ENCODE measurements at places on chromosomes 6 and 20. TPM values are rescaled to one million over a fixed set of nuclear protein-coding genes. Genes with fewer than 3 reads are reported as not detected.

- H3K4me1 ChIP-seq, result no peaks in the 10 kb centered on the region
- no peak overlapping the region for H3K4me3 ChIP-seq
- no peaks in the 10 kb centered on the region for H3K27me3 ChIP-seq
- no peak overlapping the region for H3K27ac ChIP-seq
- no peaks in the 10 kb centered on the region for H3K36me3 ChIP-seq
- DNase-seq, result no peak
Observed at GRCh38 chr6:147990159-147990558, 352.5 kb upstream of the SASH1 start.

GRCh38 chr6:34232901-34233300 is 3.8 kb upstream of the HMGA1 start:
- H3K4me1 ChIP-seq, result peaks cover 18% of the 10 kb centered on the region
- no peaks in the 10 kb centered on the region for H3K36me3 ChIP-seq
- H3K27ac ChIP-seq, result no peak overlapping the region

GRCh38 chr6:32234934-32235333 is 11.1 kb upstream of the NOTCH4 start:
- H3K27ac ChIP-seq, result peak overlapping the region; percentile 79
- H3K4me1 ChIP-seq, result peaks cover 6% of the 10 kb centered on the region
- H3K36me3 ChIP-seq, result no peaks in the 10 kb centered on the region
- H3K4me3 ChIP-seq, result no peak overlapping the region

DNA sequence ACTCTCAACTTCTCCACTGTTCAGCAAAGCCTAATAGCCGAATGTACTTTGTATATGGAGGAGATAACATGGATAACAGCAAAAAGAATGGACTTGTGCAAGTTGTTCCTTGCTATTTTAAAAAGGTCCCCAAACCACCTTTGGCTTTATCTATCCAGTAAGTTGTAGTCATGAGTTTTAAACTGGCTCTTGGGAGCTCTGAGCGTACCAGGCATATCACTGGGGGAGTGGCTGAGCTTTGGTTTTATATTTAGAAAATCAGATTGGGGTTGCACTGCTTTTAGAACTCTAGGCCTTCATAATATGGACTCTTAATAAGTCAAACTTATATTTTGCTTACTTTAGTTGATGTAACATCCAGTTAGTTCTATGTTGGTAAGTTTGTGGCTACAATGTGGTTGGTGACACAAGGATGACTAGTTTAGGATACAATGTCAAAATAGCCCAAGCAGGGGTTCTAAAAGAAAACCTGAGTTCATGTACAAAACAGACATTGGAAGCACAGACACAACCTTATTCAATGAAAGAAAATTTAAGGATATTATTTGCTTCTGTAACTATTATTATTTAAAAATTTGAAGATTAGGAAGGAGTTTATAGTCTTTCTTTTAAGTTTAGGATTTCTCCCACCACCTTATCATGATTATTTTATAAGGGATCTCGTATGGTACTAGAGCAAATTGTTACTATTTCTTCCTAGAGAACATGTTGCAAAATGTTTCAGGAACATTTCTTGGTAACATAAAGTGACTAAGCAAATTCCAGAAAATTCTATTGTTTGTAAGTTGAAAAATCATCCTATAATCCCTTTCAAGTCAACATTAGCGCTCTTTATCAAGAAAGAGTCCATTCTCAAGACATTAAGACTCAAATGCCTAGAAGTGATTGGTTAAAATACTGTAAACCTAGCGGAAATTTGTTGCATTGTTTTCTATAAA is 165.8 kb upstream of the SUPT3H start:
- peaks cover 22% of the 10 kb centered on the region for H3K4me1 ChIP-seq
- no peaks in the 10 kb centered on the region for H3K27me3 ChIP-seq
- DNase-seq, result no peak
- H3K36me3 ChIP-seq, result no peaks in the 10 kb centered on the region

TMEM244 gene
- total RNA-seq, result not detected

DNA sequence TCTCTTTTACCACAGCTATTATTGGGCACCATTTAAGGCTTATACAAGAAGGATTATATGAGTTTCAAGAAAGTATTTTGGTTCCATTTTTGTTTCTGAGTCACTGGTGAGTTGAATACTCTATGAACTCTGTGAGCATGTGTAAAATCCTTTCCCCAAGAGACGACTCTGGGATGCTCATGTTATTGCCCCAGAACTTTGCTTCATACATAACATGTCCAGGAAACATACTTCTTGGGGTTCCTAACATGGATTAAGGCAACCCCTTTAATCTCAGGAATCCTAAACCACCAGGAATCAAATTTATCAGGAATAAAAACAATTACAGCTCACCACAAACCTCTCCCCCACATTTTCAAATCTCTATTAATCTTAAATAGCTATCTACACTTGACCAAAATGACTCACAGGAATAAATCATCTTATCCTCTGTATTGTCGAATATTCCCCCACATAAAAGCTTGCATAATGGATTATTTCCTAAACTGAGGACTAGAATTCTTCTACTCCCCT is 117.5 kb upstream of the COL21A1 start:
- H3K4me1 ChIP-seq, result peaks cover 51% of the 10 kb centered on the region
- H3K4me3 ChIP-seq, result no peak overlapping the region
- no peaks in the 10 kb centered on the region for H3K36me3 ChIP-seq

DNA sequence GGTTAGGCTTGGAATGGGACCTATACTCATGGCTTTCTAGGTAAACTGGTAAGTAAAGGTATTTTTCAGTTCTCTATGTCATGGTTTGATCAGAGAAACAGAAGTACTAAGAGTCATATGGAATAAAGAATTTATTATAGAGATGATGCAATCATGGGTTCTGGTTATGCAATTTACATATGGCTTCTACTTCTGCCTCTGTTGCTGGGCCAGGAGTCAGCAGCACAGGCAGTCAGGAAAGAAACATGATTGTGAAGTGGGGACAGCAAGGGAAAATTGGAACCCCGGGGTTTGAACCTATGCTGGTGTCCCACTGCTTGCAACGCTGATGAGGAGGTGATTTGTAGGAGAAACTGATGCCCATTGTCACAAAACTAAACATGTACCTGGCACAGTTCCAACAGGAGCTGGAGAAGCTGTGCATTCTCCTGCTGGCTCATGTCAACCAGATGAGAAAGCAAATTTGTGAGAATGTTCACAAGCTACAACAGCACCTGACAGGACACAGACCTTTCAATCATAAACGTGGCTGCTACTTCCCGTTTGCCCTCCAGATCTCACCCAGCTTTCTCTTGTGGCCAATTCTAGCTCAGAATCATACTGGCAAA is 887.1 kb downstream of the TFAP2A start:
- H3K36me3 ChIP-seq, result no peaks in the 10 kb centered on the region
- no peaks in the 10 kb centered on the region for H3K4me1 ChIP-seq
- DNase-seq, result no peak
- H3K4me3 ChIP-seq, result no peak overlapping the region
- H3K27ac ChIP-seq, result no peak overlapping the region
- no peaks in the 10 kb centered on the region for H3K27me3 ChIP-seq

NSFL1C gene
- 56.6 TPM for total RNA-seq

GRCh38 chr20:1786486-1786885 is 108.7 kb upstream of the SIRPA start:
- peaks cover 82% of the 10 kb centered on the region for H3K27me3 ChIP-seq
- H3K27ac ChIP-seq, result no peak overlapping the region
- H3K4me1 ChIP-seq, result no peaks in the 10 kb centered on the region
- no peak for DNase-seq
- H3K36me3 ChIP-seq, result no peaks in the 10 kb centered on the region

DNA sequence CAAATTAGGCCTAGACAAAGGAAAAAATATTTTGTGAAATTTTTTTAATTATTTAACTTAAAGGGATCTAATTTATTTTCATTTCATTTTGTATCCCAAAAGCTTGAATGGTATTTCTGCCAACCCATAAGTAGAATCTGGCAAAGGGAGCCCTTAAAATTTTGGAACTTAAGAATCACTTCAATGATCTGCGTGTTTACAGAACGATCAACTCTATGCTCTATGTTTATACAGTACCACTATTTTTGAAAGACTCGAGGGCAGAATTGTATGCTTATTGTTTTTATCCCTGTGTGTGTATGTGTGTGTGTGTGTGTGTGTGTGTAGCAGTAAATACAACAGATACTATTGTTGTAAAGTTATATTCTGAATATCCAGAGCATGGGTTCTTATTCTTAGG is 39.2 kb downstream of the METTL24 start:
- no peaks in the 10 kb centered on the region for H3K36me3 ChIP-seq
- no peak for DNase-seq
- H3K4me3 ChIP-seq, result no peak overlapping the region

DNA sequence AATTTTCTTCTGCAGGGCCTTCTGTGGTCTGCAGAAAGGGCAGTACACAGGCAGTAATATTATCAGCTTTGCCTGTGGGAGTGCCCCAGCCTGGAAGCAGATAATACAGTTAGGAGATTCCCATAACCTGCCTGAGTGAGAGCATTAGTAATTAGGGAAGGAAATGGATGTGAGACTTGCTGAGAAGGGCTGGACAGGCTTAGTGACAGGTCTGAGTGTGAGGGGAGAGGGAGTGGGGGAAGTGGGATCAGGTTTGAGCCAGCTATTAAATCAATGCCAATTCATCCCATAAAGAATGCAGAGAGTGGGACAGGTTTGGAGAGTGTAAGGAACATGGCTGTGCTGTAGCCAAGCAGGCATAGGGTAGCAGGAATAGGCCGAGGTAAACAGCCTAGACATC is 10.1 kb upstream of the CFAP206 start:
- DNase-seq, result no peak
- no peaks in the 10 kb centered on the region for H3K4me1 ChIP-seq
- H3K4me3 ChIP-seq, result no peak overlapping the region

DNA sequence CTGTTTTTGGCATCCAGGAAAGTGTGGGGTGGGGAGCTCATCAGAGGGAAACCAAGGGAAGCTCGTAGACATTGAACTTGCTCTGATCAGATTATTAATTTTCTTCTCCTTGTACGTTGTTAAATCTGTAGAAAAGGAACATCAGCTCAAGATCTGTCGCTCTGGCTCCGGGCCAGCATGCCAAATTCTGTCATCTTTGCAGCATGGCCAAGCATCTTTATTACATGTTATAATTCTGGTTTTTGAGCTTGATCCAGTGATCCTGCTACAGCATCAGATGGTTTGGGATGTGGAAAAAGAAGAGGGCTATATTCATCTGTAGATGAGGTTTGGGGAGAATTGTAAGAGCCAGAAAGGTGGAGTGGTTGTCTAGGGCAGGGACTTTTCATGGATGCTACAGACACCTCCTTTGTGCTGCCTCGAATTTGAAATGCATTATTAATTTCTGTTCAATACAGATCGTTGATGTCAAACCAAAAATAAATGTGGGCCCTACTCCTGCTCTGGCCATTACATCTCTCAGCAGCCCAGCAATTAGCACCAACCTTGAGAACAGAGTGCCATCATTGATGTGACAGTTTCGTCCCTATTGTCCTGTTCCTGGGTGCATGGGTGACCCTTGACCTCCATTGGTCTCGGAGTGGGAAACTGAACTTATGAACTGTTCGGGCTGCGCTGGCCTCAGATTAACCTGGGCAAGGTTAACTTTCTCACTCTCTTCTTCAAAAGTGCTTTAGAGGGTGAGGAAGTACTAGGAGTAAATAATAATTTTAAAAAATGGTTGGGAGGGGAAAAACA is 250.8 kb downstream of the SOX4 start:
- H3K4me1 ChIP-seq, result peaks cover 55% of the 10 kb centered on the region
- no peaks in the 10 kb centered on the region for H3K27me3 ChIP-seq
- peak overlapping the region; percentile 67 for H3K27ac ChIP-seq
- H3K36me3 ChIP-seq, result no peaks in the 10 kb centered on the region
- H3K4me3 ChIP-seq, result no peak overlapping the region
- no peak for DNase-seq

DPPA5 gene
- total RNA-seq, result not detected

DNA sequence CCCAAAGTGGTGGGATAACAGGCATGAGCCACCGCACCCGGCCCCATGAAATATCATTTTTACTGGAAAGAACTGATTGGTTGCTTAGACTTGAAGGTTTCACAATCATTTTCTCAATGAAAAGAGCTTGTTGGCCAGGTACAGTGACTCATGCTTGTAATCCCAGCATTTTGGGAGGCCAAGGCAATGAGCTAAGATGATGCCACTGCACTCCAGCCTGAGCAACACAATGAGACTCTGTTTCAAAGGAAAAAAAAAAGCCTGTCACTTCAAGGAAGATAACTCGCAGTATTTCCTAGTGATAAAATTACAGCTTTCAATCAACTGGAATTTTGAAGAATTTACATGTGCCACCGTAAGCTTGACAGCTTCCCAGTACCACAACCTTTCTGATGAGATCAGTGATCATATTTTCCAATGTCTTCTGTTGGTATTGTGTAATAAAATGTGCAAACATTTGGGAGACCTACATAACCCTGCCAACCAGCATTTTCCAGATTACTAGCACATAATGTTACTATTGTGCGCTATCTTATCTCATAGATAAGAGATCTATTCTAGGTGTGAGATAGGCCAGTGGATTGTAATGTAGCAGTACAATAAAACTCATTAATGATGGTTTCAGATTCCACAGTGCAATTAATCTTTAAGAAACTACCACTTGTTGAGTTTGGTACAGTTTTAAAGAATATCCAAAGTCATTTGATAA is 7.2 kb downstream of the PNLDC1 start:
- H3K27me3 ChIP-seq, result no peaks in the 10 kb centered on the region
- H3K27ac ChIP-seq, result no peak overlapping the region
- no peaks in the 10 kb centered on the region for H3K36me3 ChIP-seq

DNA sequence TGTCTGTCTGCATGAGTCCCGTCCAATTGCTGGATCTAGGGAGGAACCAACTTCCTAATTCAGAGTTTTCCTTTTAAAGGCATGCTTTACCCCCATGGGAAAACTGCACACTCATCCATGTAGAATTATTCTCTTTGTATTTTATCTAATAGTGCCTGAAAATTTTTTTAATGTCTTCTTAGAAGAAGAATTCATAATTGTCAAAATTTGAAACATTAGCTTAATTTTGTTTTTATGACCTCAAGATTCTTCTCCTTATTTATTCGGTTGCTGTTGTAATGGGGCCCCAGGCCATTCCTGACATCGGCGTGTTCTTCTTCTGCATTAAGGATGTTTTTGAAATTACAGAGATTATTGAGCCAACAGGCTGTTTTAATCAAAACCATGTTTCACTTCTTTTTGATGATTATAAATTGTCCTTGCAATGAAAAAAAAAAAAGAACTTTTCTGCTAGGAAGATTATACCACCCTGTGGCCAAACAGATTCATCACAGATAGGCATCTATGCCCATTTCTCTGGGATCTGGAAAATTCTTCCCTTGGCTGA is 100.3 kb downstream of the ZNF217 start:
- no peaks in the 10 kb centered on the region for H3K27me3 ChIP-seq
- H3K4me1 ChIP-seq, result peaks cover 3% of the 10 kb centered on the region

ACTR5 gene
- total RNA-seq, result 3.1 TPM

DNA sequence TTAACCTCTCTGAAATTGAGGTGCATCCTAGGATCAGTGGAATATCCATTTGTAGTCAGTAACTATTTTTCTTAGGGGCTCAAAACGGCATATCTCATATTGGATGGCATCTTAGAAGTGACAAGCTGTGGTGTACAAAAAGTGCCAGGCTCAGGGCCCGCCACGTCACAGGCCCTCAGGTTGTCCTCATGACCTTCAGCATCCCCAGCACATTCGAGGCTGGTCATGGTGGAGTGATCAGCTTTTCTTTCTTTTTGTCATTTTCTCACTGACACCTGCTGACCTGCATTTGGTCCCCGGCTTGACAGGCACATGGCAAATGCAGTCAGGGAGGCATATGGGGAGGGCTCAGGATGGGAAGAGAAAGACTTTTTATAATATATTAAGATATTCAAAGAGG is 7.1 kb upstream of the E2F1 start:
- peaks cover 17% of the 10 kb centered on the region for H3K4me1 ChIP-seq
- no peak for DNase-seq
- H3K36me3 ChIP-seq, result no peaks in the 10 kb centered on the region
- no peaks in the 10 kb centered on the region for H3K27me3 ChIP-seq
